RPMI8226 (cell line): ENCODE measurements at places on chromosomes 16 and 17.

GRCh38 chr17:44093231-44093900 lies 22.8 kb downstream of the G6PC3 start:
- DNase-seq, result no peak

DNA sequence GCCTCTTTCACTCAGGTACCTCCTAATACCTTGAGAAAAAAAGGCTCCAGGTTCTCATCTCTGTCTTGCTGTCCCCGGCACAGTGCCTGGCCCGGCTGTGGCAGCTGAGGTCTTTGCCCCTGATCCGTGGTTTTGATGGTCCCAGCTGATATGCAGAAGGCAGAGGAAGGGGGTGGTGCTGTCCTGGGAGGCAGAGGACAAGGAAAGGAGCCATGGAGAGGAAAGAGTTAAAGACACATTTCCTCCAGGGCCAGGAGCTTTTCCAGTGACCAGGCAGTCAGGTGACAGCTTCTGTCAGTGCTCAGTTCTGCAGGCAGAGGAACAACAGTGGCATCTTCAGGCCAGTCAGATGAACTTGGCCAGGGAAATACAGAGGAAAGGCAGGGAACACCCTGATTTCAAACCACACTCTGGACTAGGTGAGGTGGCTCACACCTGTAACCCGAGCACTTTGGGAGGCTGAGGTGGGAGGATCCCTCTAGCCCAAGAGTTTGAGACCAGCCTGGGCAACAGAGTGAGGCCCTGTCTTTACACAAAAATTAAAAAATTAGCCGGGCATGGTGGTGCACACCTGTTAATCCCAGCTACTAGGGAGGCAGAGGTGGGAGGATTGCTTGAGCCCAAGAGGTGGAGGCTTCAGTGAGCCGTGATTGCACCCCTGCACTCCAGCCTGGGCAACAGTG lies 3.3 kb upstream of the COG1 start:
- DNase-seq, result peak; percentile 18

DNA sequence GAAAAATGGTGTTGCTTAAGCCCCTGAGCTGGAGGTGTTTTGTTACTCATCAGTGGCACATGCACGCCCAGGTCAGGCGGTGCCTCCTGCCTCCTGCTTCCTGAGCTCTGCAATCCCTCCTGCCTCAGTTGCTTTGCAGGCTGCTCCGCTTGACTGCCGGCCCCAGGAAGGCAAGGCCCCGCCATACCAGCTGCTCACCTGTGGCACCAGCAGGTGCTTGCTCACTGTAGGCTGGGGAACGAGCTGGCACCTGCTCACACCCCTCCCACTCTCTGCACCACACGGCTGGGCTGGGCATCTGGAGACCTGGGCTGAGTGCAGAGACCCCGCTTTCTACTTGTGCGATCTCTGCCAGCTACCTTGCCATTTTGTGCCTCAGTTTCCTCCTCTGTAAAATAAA lies 200.2 kb downstream of the RBFOX3 start:
- DNase-seq, result peak; percentile 74

GRCh38 chr16:47013910-47014309 lies 40.4 kb upstream of the DNAJA2 start:
- no peak for DNase-seq

GRCh38 chr16:68987734-68988457 lies 117.6 kb upstream of the HAS3 start:
- DNase-seq, result no peak

DNA sequence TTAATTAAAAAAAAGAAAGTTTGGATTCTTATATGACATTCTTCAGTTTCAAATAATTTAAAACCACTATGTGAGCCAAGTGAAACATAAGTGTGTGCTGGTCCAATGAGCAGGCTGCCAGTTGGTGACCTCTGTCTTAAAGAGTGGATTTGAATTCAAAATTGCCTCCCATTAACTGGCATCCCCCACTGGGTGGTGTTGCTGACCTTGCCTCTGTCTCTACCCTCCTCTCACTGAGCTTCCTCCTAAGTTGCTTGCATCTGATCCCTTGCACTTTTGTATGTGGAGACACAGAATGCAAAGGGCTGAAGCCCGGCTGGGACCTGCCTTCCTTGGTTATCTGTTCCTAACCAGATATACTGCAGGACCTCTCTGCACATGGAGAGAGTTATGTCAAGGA lies 160.6 kb downstream of the CYLD start:
- DNase-seq, result peak; percentile 43

GRCh38 chr17:70271200-70271599 lies 101.9 kb downstream of the KCNJ2 start:
- DNase-seq, result no peak

- no peak for DNase-seq
These were observed 122.0 kb downstream of the IRF8 start for GRCh38 chr16:86020971-86021370.
